NCI-H1436 (cell line): ENCODE measurements at places on chromosomes 5 and 9.

GRCh38 chr5:66238435-66238834 lies 94.3 kb downstream of the SREK1 start:
- DNase-seq, result no peak

GRCh38 chr9:101397746-101398067 lies 711 bp downstream of the MRPL50 start:
- DNase-seq, result no peak

DNA sequence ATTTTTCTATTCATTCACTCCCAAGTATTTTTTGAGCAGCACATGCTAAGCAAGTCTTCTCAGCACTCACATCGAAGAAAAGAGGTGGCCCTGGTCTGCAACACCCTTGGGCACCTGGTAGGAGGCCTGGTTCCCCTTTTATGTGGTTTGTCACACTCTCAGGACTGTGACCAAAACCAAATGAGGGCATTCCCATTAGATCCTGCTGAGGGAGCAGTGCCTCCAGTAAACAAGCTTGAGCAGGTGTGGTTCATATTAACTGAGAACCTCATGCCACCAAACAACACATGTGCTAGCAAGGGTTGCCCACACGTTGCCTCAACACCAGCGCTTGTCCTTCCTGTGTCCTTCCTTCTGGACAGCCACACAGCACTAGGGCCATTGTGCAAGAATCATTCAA lies 26.9 kb upstream of the SYK start:
- no peak for DNase-seq

- DNase-seq, result no peak
These were observed 161.6 kb upstream of the IER5L start for GRCh38 chr9:129339539-129340157.

DNA sequence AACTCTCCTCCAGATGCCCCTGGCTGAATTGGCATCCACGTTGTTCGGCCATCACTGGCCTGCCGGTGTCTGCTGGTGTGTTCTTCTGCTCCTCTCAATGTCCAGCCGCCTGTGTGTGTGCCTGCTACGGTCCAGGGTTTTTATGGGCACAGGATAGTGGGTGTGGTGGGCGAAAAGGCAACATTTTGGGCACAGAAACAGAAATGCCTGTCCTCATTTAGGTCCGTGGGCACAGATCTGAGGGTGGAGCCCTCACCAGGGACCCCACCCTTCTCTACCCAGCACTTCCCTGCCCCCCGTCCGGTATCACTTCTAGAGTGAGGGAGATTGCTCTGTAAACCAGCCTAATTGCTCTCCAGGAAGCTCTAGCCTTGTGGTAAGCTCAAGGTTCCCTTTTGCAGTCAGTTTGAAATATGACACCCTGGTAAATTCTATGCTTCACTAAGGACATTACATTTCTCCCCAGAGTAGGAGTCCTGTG lies 410.1 kb downstream of the MAT2B start:
- DNase-seq, result no peak

DNA sequence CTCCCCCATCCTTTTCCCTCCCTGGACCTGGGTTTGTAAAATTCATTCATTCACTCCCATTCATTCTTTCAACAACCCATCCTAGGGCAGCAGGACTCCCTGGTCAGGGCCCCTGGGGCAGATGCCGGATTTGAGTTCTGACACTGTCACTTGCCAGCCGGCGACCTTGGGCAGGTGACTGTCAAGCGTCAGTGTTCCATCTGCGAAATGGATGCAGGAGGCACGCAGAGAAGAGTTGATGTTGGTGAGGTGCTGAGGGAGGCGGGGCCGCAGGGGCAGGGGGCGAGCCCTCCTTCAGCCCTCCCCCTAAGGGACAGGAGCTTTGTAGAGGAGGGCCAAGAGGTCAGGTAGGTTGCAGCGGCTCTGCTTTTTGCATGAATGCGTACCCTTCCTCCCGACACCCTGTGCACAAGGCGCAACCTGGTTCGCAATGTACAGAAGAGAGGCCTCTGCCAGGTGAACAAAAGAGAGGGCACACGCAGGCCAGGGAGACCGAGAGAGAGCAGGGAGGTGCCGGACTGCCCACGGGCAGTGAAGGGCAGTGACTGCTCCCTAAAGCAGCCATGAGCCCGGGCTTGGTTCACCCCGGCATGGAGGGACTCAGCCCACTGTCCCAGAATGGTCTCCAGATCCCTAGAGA lies 128.1 kb downstream of the BARX1 start:
- DNase-seq, result no peak

GRCh38 chr9:105663914-105664313 lies 1.7 kb downstream of the TAL2 start:
- DNase-seq, result no peak

- DNase-seq, result no peak
These were observed 36.9 kb downstream of the SPRY4 start for GRCh38 chr5:142287973-142288313.

DNA sequence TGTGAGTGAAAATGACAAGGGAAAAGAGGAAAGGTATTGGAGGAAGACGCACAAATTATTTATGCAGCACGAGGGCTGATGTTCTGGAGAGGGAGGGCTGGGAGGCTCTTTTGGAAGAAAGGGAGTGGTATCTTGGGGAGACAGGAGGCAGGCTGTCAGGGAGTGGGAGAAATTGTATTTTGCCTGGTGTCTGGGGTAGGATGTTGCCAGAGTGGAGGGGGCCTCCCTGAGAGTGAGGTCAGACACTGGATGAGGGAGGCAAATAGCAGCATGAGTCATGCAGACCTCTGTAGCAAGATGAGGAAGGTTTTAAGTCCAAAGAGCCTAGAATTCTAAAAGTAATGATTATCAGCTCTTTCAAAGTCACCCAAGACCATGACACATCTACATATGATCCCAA lies 158.0 kb downstream of the DMRT2 start:
- DNase-seq, result no peak

DNA sequence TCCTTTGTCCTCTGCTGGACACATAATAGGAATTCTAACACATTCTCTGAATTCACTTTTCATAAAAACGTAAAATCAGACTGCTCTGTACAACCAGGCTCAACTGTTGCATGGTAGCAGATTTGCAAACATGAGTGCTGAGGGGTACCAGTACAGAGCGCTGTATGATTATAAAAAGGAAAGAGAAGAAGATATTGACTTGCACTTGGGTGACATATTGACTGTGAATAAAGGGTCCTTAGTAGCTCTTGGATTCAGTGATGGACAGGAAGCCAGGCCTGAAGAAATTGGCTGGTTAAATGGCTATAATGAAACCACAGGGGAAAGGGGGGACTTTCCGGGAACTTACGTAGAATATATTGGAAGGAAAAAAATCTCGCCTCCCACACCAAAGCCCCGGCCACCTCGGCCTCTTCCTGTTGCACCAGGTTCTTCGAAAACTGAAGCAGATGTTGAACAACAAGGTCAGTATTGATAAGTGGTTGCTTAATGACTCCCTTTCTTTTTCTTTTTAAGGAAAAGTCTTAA lies 11.1 kb downstream of the PIK3R1 start:
- no peak for DNase-seq

DNA sequence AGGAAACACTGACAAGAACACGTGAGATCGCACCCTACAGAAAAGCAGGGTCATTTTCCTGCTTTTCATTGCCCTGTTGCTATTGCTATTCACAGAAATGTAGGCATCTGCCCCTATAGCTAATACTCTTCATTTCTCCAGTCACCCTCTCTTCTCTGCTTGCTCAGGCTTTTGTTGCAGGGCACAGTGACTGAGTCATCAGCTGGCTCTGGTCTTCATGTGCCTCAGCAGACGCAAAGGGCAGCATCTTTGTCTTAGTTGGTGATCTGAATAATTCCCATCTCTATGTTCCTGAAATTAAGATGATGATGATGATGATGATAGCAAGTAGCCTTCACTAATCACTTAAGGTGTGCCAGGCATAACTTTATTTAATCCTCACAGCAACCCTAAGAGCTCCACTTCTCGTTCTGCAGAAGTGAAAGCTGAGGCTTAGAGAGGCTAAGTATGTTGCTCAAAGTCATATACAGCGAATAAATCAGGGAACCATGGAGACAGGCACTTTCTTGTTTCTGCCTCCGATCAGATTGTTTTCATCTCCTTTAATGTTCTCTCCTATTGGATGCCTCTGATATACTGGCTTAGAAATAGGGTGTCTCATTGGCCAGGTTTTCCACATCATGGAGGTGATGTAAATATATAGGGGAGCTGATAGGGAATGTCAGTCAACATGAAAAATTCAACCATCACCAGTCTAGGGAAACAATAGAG lies 133.0 kb upstream of the STK32A start:
- DNase-seq, result no peak

DNA sequence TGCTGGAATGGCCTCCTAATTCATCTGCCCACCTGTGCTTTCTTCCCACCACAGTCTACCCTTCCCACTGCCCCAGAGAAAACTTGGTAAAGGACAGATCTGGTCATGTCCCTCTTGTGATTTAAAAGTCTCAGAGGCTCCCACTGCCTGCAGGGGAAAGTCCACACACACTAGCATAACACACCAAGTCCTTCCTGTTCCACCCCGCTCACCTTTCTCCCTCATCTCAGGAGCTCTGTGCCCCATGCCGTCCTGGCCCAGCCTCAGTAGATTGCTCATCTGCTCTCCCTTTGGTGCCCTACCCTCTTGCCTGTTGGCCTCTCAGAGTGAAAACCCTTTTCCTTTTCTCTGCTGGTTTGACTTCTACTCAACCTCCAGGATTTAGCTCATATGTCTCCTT lies 111.4 kb upstream of the MAP3K1 start:
- DNase-seq, result no peak

DNA sequence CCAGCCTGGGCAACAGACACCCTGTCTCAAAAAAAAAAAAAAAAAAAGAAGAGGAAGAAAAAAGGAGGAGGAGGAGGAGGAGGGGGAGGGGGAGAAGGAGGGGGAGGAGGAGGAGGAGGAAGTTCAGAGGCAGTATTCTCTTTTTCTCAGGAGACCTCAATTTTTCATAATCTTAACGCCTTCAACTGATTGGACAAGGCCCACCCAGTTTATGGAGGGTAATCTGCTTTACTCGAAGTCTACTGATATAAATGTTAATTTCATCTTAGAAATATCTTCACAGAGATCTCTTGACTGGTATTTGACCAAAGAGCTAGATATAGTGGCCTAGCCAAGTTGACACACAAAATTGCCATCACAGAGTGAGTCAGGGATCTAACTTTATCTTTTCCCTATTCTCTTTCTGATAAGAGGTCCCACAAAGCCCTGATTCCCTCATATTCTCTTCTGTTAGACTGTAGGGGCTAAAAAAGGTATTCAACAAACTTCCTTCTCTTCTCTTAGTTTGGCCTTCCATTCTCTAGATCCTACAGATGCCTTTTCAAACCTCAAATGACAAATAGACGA lies 115.5 kb upstream of the ABCA1 start:
- DNase-seq, result no peak

DNA sequence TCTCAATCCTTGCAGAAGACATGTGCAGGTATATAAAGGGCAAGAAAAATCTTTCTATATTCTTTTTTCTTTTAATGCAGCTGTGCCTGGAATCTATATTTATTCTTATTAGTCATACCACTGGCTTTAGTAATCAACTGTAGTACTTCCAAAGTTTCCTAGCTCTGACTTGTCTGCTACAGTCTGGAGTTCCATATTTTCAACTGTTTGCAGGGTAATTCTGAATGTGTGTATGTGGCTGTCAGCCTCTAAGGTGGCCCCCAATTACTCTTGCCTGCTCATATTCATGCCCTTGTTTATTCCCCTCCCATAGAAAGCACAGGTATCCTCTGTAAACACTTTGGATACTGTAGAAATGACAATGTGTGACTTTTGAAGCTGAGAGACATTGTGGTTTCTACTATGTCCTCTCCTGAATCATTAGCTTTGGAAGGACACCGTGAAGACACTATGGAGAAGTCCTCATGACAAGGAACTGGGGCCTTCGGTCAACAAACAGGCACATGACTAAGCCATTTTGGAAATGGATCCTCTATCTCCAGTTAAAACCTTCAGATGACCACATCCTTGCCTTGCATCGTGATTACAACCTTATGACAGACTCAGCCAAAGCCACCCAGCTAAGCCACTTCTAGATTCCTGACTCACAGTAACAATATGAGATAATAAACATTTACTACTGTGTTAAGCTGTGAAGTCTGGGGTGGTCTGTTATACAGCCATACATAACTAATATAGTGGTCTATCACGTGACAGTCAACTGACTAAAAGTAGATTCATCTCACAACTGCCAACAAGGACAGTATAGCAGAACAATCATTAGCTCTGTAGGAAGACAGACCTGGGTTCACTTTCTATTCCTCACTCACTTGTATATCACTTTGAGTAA lies 49.5 kb upstream of the SUSD1 start:
- DNase-seq, result no peak

- DNase-seq, result no peak
These were observed at the start of gene NDST1 for GRCh38 chr5:150507474-150508276. Gene NDST1 (plus strand): TSS chr5:150508131. CDS start chr5:150521255, 13,124 bp downstream.

GRCh38 chr5:133970325-133970909 lies 2.0 kb upstream of the C5orf15 start:
- no peak for DNase-seq

- no peak for DNase-seq
These were observed 56.8 kb downstream of the FAT2 start for GRCh38 chr5:151534350-151534749.

GRCh38 chr5:107368615-107369014 lies 302.1 kb downstream of the EFNA5 start:
- DNase-seq, result no peak

- no peak for DNase-seq
These were observed 191.8 kb downstream of the PRR16 start for GRCh38 chr5:120655828-120656435.

GRCh38 chr5:61732796-61733195 lies 400.7 kb downstream of the ZSWIM6 start:
- no peak for DNase-seq

DNA sequence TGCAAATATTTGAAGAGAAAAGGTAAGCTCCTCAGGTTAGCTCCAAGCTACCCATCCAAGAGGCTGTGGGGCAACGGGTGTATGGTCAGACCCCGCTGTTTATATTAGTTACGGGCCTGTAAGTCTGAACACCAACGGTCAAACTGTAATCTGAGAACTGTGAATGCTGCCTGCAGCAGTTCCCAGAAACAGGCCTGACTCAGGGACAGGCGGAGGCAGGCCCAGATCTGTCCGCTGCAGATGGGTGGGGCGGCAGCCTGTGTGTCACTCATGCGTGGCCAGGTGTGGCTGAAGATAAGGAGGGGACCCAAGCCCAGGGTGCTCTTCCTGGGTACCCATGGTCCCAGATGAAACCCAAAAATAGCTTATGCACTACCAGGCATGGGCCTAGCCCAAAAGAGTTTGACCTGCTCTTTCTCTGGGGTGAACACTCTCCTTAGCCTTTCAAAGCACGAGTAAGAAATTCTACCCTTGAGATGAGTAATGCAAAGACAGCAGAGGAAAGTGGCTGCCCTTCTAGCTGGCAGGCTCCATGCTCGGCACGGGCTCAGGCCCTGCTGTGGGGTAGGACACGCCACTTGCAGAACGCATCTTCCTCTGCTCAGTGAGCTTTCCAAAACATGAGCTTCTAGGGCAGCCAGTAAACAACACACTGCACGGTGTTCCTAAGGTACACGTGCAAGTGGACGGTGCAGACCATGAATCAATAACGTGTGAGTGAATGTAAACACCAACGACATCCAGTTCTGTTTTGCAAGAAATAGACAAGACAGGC lies 9.1 kb downstream of the UBAC1 start:
- no peak for DNase-seq
